ENCODE measurements at places on chromosomes 16 and 17.

DNA sequence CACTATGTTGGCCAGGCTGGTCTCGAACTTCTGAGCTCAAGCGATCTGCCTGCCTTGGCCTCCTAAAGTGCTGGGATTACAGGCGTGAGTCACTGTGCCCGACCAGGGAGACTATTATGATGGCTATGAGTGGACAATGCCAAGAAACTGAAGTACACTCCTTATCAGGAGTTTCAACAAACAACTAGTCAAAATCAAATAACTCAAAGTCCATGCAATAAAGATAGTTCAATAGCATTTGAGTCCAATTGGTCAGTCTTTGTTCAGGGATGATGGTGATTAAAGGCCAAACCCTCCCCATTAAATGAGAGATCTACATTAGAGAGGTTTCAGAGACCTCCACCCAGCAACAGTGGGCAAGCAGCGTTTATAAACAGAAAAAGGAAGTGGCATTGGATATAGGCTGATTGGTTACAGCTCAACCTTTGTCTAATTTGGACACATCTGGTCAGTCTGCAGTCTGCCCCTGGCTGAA, 8.0 kb downstream of the CHST5 start:
- no peak for DNase-seq

- DNase-seq = peak; percentile 9
Observed at GRCh38 chr17:10226930-10227695, 28.7 kb upstream of the GAS7 start.

- no peak for DNase-seq
Observed at GRCh38 chr16:19393226-19394111, 24.2 kb upstream of the TMC5 start.

DNA sequence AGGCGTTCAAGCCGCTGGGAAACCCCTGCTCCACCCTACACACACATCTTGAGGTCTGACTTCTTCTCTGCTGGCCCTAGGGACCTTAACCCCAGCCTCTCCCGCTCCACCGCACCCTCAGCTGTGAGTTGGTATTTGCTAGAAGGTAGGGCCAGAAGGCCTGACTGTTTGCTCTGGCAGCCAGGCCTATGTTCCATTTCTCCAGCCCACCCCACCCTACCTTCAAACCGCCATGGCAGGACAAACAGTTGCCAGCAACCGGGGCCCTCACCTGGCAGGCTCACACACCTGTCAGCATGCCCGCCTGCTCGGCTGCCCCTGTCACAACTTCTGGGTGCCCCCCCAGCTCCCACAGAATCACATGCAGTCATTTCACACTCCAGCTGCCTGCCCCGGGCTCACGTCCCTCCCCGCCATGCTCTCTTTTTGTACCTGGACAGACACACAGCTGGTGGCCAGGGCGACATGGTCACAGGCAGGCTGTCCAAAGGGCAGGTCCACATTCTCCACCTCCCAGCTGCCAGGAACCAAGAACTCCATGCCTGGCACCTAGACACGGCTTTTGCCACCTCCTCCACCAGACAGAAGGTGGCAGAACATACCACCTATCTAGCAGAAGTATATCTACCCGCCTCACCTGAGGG, 2.6 kb upstream of the ATP2A3 start:
- no peak for DNase-seq

DNA sequence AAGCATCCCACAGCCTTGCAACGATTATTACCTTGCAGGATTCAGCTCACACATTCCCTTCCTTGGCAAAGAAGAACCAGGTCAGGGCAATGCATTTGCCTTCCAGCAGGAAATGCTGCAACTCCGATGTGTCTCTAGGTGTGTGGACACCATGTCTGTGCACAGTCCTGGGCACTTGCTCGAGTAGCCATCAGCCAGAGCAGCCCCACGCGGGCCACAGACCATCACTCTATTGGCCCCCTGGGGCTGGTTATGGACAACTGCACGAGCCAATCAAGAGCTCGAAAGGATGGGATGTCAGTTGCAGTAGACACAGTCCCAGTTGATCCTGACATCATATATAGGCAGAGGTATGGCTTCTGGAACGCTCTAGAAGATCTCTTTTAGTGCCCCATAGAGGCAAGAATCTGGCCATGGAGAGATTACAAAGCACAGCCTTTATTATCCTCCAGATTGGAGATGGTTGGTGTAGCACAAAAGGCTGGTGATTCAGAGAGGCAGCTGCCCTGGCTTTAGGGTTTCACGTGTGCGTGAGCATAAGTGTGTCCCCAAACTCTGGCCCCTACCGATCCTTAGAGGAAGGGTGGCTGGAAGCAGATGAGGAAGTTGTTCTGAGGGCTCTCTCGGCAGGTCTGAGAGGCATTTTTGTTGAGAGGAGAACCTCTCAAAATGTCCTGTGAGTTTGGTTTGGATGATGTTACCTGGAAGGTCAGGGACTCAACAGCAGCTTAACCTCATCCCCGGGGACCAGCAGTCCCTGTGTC, 403.8 kb downstream of the SEC14L1 start:
- no peak for DNase-seq

DNA sequence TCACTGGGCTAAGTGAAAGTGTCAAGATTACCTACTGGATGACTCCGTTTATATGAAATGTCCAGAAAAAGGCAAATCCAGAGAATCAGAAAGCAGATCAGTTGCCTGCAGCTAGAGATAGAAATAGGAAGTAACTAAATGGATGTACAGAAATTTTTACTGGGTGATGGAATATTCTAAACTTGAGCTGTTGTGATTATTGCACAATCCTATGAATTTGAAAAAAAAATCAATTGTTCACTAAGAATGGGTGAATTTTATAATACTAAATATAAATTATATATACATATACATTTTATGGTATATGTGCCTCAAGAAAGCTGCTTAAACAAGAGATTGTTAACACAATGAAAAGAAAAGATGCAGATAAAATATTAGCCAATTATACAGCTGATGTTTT, 181.1 kb upstream of the C16orf82 start:
- DNase-seq = no peak

GRCh38 chr17:1183171-1183873, 3.5 kb upstream of the ABR start:
- no peak for DNase-seq

- DNase-seq = no peak
Observed at GRCh38 chr16:84340325-84341040, 27.9 kb upstream of the ATP2C2 start.

DNA sequence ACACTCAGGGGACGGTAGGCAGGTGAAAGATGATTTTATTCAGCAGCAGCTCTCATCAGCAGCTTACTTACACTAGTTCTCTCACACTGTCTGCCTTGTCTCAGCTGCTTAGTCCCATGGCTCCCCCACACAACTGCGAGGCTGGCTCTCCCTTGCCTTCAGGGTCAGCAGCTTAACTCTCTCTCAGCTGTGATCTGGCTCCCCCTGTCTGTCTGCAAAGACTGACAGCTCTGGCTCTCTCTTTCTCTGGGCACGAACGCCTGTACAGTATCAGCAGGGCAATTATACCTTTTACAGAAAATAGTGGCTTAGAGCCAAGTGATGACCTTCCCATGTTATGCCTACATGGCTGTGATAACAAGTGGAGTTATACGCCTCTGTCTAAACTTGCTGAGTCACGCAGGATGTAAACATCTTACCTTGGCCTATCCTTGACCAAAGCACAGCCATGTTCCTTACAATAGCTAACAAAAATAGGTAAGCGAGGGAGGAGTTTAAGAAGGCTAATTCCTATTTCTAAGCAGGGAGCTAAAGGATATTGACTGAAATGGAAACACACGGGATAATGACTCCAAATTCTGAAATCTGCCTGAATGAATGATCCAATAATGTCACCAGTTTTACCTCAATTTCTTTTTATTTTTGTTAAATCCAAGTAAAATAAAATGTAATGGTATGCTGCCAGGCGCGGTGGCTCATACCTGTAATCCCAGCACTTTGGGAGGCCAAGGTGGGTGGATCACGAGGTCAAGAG, 1.1 kb upstream of the NDUFAB1 start:
- no peak for DNase-seq

DNA sequence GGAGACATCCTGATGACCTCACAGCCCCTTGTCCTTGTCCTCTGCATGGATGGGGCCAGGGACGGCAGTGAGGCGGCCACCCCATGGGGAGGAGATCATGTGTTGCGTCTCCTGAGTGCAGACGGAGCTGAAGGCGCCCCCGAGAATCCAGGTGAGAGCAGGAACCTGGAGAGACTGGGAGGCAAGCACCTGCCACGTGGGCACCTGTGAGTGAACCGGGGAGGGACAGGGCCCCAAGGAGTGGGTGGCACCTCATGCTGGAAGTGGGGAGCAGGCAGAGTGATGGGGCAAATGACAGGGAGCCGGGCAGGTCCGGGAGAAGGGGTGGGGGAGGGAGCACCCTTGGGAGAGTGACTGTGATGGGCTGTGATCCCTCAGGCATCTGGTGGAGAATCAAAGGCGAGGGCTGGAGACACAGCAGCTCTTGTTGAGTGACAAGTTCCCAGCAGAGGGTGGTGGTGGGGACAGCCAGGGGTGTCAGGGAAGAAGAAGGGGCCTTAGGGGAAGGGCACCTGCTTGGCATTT, 174.3 kb upstream of the CHMP6 start:
- no peak for DNase-seq

GRCh38 chr16:24482681-24483202, 56.6 kb upstream of the RBBP6 start:
- DNase-seq = no peak

- DNase-seq = no peak
Observed at GRCh38 chr17:3905017-3905520, 11.2 kb downstream of the P2RX1 start.

- no peak for DNase-seq
Observed at GRCh38 chr17:35006961-35007360, 26.6 kb downstream of the LIG3 start.

- no peak for DNase-seq
Observed at GRCh38 chr16:58212824-58213655, 15.1 kb upstream of the CSNK2A2 start.

- no peak for DNase-seq
Observed at GRCh38 chr17:6269478-6269877, 165.4 kb downstream of the AIPL1 start.

- no peak for DNase-seq
Observed at GRCh38 chr16:86466696-86467406, 43.5 kb upstream of the FOXF1 start.

GRCh38 chr16:53098526-53099317, 43.9 kb downstream of the CHD9 start:
- peak; percentile 14 for DNase-seq

DNA sequence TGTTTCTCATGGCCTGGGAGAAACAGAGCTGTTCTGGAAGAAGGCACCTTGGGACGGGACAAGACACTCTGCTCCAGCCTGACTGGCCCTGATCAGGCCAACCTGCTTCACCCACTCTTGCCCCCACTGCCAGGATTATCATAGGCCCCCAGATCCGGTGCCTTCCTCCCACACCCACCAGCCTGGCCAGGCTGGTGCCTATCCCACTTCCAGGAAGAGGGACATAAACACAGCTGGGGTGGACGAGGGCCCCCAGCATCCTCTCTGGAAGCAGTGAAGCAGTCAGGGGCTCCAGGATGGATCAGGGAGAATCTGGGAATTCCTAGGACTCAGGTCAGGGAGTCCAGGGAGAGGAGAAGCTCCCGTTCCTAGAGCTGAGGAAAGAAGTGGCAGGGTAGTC, 16.9 kb upstream of the ITGA3 start:
- DNase-seq = no peak

DNA sequence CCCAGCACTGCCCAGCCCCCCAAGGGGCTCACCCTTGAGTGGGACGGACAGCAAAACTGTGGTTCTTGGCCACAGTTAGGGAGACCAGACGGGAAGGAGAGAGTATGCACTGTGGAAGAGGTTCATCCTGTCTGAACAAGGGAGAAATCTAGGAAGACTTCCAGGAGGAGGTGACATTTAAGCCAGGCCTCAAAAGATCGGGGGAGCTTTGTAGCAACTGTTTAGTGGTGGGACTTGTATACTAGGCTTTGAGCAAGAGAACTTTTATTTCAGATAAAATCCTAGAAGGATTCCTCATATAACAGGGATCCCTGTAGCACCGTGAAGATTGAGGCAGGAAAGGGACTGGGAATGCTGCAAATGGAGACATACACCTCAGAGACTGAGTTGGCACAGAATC, 30.8 kb downstream of the SREBF1 start:
- DNase-seq = no peak

DNA sequence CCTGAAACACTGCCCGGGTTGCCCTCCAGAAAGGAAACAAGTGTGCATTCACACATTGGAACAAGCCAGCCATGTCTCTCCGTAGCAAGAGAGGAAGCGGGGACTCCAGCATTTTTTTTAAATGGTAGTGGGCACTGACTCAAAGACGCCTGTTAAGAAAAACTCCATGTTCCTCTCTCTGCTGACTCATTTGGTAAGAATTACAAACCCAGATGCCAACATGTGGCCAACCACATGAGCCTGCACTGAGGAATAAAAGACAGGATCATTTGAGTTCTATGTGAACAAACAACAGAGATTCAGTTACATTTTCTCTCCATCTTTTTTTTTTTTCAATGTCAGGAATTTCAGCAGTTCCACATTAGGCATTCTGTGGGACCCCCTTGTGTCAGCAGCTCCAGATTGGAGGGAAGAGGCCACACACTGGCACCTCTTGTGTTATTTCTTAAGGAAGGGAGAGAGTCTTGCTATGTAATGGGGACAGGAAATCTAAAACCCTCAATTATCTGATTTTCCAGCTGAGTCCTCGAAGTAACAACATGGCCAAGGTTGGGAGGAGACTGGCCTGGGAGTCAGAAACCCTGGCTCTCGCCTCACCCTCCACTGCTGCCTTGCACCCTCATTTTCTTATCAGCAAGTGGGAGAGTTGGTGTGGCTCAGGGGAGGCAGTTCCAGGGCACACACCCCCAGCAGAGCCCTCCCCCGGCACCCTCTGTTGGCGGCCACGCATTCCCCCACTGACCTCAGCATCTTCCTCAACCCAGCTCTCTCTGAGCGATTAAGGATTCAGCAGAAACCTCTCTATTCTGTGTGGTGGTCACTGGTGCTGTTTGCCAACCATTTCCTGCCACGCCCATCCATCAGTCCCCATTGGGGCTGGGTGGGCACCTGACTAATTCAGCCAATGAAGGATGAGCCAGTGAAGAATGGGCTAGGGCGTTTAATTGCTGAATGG, 173.0 kb downstream of the FOXL1 start:
- no peak for DNase-seq

GRCh38 chr17:7313088-7313889, 1.9 kb downstream of the GPS2 start:
- no peak for DNase-seq

Data from stimulated activated CD4-positive, alpha-beta T cell treated with anti-CD3 and anti-CD28 coated beads, TNF-alpha, amount 100 ng/mL, for 48 hours (primary cell).